ENCODE measurements at places on chromosomes 11 and 22.
A peak's percentile ranks its signal among the peaks of the same experiment; 100 is the strongest.

DNA sequence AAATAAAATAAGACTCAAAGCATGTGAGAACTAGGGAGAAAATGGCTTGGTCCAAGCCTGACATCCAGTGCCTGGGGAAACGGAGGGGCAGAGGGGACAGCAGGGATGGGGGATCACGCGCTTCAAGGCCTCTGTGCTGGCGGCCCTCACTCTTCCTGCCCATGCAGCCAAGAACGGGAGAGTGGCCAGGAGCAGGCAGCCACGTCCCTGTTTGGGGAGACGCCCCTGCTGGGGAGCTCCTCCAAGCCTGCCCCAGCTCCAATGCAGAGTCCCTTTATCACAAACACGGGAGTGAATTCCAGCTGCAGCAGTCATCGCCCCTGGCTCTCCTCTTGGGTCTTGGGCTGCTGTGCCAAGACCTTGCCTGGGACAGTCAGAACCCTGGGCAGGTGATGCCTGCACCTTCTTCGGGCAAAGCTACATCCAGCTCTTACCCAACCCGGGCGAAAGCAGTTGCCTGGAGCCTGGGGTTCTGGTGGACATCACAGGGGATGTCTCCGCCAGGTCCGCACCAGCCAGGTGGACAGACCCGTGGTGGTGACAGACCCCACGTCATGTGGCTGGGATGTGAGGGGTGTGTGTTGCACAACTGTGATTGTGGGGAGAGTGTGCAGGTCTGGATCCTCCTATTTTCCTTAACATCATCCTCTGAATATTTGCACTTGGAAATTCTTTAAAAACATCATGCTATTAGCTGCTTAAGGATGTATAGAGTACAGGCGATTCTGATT, 1391.3 kb downstream of the BRD1 start:
- no peak for DNase-seq

- DNase-seq = no peak
Measured at GRCh38 chr11:30360741-30361140, 37.8 kb downstream of the ARL14EP start.

- DNase-seq = peak; percentile 56
Measured at GRCh38 chr11:65113361-65113756, 1.7 kb downstream of the TM7SF2 start.

DNA sequence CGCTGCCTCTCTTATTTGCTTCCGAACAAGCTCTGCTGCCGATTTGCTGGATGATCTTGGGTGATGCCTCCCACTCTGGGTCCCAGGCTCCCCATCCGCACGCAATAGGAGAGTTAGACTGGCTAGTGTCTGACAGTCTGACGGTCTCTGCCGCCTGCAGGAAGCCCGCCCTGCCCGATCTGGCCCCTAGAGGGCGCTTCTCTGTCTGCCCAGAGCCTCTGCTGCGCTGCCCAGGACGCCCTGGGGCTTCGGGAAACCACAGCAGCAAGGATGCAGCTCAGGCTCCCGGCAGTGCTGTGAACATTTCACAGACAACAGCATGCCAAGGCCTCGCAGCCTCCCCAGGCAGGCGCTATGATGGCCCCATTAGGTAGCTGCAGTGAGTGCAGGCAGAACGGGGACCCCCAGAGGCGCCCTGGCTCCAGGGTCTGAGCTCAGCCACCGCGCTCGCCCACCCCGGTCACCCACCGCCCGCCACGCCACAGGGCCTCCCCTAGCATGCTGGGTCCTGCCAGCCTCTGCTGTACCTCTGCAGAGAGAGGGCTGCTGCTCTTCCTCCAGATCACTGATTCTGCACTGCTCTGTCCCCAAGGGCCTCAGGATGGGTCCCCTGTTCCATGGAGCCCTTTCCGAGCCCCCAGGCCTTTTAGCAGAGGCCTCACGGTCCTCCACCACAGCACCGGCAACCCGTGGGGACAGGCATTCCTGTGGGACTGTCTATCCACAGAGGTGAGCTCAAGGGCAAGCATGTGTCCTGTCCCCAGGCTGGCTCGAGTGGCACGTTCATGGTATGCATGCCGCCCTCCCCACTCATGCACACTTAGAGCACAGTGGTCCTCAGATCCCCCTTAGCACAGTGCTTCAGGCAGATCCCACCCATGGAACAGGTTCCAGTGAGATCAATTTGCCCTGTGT, 4.3 kb upstream of the BAIAP2L2 start:
- peak; percentile 92 for DNase-seq

DNA sequence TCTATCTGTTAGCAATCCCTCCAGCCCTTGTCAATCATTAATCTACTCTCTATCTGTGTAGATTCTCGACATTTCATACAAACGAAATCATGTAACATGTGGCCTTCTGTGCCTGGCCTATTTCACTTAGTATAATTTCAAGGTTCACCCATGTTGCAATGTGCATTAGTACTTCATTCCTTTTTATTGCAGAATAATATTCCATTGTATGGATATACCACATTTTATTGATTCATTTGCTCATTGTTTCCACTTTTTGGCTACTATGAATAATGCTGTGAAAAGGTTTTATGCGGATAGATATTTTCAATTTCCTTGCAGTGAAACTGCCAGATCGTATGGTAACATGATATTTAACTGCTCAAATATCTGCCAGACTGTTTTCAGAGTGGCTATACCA, 100.1 kb downstream of the MIAT start:
- no peak for DNase-seq

DNA sequence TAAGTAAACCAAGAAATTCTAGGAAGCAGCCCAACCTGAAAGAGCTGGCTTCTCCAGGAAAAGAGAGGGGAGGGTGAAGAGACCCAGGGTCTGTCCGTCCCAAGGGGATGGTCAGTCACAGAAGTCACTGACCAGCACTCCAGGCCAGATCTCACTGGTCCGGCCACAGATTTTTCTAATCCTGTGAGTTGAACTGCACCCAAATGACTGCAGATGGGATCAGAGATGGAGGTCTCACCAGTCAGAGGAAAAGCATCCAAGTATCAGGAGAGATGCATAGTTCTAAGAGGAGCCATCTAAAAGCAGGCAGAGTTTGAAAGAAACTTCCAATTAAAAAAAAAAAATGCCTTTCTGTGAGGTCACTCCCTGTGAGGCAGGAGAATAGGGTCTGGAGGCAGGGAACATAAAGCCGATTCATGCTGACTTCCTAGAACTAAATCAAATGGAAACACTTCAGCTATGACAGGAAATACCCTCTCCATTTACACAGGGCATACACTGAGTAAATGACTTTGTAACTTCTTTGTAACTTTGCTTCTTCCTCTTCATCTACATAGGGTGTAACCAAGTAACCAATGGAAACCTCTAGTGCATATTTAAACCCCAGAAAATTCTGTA, 144.5 kb downstream of the CCDC34 start:
- DNase-seq = no peak

DNA sequence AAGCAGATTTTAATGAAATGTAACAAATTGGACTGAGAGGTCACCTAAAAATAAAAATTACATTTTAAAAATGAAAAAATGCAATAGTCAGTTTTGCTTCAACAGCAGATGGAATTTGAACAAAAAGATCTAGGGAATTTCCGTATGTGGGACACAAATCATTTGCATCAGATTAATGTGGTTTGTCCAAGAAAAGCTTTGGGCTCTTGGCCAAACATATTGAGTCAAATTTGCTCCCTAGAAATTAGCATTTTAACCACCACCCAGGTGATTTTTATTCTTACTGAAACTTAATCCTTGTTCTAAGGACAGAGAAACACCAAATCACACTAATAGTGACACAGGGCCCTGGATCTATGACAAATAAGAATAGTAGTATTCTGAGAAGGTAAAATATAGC, 1477.8 kb downstream of the FAM181B start:
- DNase-seq = no peak

- DNase-seq = no peak
Measured at GRCh38 chr11:107908211-107908610, 20.0 kb upstream of the RAB39A start.

GRCh38 chr22:44702479-44703198, 635 bp downstream of the PRR5 start:
- no peak for DNase-seq

- no peak for DNase-seq
Measured at GRCh38 chr11:57903011-57903410, 120.7 kb upstream of the OR9Q1 start.

- DNase-seq = no peak
Measured at GRCh38 chr11:8239040-8239439, 24.6 kb downstream of the LMO1 start.

DNA sequence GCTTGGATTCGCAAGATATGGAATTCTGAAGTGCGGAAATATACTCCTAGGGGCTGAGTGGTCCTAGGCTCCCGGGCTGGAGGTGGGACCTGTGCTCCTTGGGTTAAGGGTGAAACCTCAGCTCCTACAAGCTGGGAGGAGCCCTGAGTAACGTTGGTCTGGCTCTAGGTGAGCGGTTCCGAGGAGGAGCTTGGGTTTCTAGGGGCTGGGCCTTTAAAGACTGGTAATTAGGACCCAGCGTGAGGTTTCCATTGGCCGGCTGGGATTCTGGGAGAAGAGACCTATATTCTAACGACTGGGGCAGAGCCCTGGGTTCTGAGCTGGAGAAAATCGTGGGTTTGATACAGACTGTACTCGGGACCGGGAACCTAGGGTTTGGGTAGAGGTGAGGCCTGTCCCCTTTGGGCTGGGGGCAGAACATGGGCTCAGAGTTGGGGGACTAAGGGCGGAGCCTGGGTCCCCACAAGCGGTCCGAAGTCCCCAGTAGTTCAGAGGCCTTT, 882 bp upstream of the MAP4K2 start:
- peak; percentile 63 for DNase-seq

DNA sequence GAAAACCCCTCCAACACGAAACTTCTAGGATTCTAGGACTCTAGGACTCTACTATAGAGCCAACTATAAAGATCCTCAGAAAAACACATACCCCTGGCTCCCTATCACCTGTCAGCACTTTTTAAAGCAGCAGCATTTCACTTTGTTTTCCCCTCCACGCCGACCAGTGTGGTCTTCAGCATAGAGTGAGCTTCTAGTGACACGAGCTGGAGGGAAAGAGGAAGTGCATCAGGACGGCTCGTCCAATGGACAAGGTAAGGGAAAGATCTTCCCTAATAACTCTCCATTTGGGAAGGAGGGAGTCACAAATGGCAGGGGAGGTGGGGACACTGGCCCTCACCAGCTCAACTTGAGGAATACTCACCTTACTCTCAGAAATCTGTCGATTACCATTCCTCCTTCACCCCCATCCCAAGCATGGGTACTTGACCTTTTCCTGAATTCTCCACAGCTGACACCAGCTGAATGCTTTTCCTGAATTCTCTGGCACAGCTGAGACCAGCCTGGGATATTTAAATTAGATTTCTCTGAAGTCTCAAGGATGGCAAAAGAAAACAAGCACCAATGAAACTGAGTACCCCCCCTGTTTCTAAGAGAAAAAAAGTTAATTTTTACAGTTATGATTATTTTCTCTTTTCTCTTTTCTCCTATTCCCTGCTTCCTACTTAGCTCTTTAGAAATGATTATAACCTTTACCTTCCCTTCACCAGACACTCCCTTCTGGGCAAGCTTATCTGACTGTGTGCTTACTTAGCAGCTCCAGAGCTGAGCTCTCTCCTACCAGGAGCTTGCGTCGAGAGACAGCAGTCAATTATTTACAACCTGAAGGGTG, 33.3 kb upstream of the NNMT start:
- peak; percentile 49 for DNase-seq

DNA sequence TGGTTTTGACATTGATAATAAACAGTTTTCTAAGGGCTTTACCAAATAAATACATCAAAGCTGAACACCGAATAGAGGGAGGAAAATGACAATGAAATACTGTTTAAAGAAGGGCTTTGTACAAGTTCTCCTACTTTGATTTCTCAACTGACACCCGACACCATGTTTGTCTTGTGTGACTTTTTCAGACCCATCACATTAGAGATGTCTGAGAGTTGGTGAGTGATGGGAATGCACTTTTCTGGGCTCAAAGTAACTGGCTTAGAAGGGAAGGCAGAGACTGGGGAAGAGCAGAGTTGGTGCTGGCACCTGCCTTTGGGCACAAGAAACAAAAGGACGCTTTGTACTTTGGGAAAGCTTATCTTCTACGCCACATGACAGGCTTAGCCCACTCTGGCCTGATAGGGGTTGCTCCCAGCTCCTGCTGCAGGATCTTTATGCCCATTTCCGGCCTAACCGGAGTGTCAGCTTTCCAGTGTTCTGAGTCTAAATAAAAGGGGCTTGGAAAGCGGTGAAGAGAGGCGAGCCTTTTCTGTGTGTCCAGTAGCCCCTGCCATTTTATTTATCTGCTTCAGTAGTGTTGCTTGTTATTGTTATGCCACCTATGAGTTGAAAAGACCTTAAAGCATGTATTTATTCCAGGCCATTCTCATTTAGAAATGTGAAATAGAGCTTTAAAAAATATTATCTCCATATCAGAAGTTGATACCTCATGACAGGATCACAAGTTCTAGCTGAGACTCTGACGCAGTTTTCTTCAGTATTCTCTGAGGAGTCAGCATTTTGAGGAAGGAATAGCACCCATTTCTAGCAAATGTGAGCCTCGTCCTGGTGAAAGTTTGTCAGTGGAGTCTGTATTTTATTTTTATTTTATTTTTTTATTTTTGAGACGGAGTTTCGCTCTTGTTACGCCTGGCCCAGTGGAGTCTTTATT, 24.2 kb downstream of the KREMEN1 start:
- DNase-seq = no peak

- DNase-seq = no peak
Measured at GRCh38 chr11:21810650-21811049, 382.2 kb upstream of the ANO5 start.

- DNase-seq = peak; percentile 90
Measured at GRCh38 chr11:17760102-17761029, 25.8 kb downstream of the KCNC1 start.

DNA sequence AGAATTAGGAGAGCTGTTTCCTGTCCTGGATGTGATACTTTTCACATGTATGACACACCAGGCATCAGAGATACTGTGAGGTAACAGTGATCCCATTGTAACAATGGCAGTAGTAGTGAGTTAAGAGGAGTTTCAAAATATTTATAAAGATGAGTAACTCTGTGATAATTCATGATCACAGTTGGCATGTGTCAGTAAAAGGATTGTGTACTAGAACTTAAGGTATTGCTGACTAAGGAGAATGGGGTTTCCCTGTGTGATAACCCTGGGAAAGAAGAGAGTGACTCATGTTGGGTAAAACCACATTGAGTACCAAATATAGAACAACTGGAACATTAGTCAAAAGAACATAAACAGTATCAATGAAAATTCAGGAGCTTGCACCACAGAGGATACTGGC, 22.9 kb upstream of the SLC5A1 start:
- DNase-seq = no peak

DNA sequence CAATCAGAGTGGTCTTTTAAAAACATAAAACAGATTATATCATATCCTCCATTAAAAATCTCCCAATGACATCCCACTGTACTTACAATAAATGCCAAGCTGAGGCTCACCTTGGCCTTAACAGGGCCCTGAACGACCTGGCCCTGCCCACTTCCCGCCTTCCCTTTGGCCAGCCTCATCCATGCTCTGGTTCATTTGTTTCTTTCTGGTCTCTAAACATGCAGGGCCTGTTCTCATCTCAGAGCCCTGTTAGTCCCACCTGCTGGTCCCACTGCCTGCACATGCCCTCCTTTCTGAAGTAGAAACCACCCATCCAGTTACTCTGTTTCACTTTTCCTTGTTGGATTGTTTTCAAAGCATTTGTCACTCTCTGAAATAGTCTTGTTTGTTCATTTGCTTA, 227.4 kb downstream of the INSC start:
- no peak for DNase-seq
